ENCODE measurements at places on chromosomes 11 and 22.

DNA sequence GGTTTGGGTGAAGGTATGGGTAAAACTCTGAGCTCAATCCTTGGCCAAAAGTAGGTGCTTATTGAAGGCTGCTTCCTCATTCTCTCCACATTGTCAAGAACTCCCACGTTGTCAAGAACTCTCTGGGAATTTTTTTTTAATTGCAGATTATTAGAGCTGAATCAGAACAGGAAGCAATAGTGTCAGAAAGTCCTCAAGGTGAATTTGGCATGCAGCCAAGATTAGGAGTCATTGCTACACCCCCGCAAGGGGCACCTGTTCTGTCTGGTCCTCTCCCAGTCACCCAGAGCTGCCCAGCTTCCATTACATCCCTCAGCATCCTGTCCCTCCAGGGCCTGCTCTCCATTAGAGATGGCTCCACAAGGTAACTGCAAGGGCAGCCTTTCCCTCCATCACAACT, 996.5 kb downstream of the OPCML start:
- no peak for DNase-seq

- no peak for DNase-seq
Measured at GRCh38 chr22:37137903-37138665, 11.6 kb downstream of the IL2RB start.

GRCh38 chr11:702462-703461, 3.3 kb upstream of the EPS8L2 start:
- no peak for DNase-seq

DNA sequence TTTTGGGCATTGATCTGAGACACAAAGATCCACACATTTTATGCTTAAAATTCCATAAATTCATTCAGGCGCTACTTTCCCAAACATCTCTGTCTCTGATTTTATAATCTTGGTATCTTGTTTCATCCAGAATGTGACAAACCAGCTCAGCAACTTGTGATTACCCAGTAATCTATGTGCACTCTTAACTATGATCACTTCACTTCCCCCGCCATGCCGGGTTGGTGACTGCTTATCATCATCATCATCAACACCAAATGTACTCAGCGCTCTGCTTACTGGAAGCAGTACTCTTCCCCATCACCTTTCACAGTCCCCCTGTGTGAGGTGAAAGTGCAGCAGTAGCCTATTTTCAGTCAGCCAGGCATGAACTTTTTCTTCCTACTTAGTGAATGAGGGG, 15.2 kb upstream of the MMP7 start:
- no peak for DNase-seq

- DNase-seq: no peak
Measured at GRCh38 chr11:82724026-82724425, 9.6 kb downstream of the FAM181B start.

- DNase-seq: no peak
Measured at GRCh38 chr11:12099132-12099873, 11.1 kb upstream of the MICAL2 start.
